Pulmonary artery endothelial cell (primary cell): ENCODE measurements at places on chromosomes 4 and X. TPM values are rescaled to one million over a fixed set of nuclear protein-coding genes. Genes with fewer than 3 reads are reported as not detected.

LRIT3 gene
- total RNA-seq, result 0.04 TPM in 1 of 2 replicates, not detected in the other

CASP3 gene
- 84.5 and 84.8 TPM in 2 replicates for total RNA-seq

SMR3B gene
- total RNA-seq, result not detected in 2 replicates

CSAG2 gene
- not detected in 2 replicates for total RNA-seq

CLGN gene
- total RNA-seq, result 0.13 and 0.25 TPM in 2 replicates

FGF5 gene
- 0.32 and 0.53 TPM in 2 replicates for total RNA-seq
